ENCODE measurements at places on chromosomes 13 and 19.
A peak's percentile ranks its signal among the peaks of the same experiment; 100 is the strongest.

GRCh38 chr19:33365691-33366090 lies 7.8 kb upstream of the CEBPG start:
- no peak for DNase-seq

GRCh38 chr13:51945149-51945548 lies 66.1 kb downstream of the ATP7B start:
- no peak for DNase-seq

DNA sequence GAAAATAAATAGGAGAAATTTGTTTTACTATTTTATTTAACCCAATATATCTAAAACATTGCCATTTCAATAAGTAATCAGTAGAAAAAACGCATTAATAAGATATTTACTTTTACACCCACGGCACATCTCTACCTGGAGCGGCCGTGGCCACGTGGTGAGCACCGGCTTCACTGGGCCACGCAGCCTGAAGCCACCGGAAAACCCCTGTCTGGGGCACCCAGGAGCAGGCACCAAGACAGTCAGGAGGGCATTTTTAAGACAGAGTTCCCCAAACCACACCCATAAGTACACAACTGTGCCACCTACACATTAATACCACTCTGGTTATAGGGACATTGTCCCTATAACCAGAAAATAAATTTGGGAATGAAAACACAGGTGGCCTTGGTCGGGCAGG lies 80.9 kb downstream of the SPACA7 start:
- no peak for DNase-seq

DNA sequence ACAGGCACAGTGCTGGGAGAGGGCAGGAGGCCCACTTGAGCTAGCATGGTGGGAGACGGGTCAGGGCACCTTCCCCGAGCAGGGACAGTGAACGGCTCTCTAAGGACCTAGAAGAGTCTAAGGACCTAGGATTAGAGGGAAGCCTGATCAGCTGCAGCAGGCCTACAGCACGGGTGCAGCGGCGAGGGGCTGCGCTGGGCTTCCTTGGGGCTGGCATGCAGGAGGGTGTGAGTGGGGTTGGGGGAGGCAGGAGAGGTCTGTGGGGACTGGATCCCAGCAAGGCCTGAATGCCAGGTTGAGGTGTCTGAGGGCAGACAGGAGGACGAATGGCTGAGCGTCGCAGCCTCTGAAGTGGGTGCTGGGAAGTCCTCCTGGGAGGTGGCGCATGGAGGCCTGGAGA lies 3.6 kb downstream of the SCAF1 start:
- DNase-seq: no peak

- no peak for DNase-seq
Observed at GRCh38 chr13:65597839-65598818, 1632.0 kb downstream of the PCDH9 start.

- DNase-seq: no peak
Observed at GRCh38 chr13:111344471-111345191, 24.2 kb downstream of the TEX29 start.

- no peak for DNase-seq
Observed at GRCh38 chr19:6613711-6614110, 22.8 kb upstream of the CD70 start.

GRCh38 chr13:43838909-43839308 lies 40.6 kb downstream of the CCDC122 start:
- DNase-seq: no peak

GRCh38 chr19:5456130-5456840 lies 1.1 kb downstream of the ZNRF4 start:
- DNase-seq: no peak

DNA sequence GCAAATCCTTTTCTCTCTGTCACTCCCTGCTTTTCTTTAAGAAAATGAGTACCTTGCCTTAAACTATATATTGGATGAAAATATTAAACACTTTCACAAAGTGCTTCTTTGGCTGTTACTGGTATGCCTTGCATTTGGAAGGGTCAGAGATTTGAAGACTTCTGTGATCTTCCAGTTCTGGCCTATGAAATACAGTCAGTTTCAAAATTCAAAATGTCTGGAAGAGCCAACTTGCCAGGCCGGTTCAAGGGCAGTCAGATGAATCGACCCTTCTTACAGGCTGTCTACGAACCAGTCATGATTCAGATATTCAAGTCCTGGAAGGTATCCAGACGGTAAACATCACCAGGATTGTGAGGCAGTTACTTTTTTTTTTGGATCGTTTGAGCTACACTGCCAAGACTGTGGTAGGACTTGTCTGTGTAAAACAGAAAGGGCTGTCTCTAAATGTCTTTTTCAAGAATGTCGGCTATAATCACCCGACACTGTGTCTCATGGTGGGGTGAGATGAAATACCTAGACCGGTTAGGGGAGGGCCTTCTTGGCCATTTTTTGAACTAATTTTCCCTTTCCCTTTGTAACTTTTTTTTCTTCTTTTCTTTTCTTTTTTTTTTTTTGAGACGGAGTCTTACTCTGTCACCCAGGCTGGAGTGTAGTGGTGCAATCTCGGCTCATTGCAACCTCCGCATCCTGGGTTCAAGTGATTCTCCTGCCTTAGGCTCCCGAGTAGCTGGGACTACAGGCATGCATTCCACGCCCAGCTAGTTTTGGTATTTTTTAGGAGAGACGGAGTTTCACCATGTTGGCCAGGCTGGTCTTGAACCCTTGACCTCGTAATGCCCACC lies 11.2 kb downstream of the ACTN4 start:
- peak; percentile 98 for DNase-seq

DNA sequence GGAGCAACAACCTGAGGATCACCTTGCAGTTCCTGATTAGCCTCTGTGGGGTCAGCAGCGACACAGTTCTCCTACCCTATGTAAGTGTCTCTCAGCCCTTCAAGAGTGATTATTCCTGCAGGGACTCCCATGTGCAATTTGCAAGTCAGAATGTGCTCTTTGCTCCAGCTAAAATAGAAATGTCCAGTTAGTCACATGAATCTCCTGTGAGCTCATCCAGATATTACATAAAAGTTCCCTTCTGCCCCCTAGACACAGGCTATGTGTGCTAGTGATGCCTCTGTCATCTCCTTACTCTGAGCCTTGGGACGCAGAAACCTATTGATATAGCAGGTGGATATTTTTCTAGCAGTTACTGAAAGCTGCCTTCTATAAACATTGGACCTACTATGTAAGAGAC lies 105.5 kb downstream of the ZAR1L start:
- no peak for DNase-seq

- DNase-seq: no peak
Observed at GRCh38 chr19:6212403-6213265, 67.1 kb downstream of the MLLT1 start.

GRCh38 chr13:39528661-39528980 lies 74.4 kb downstream of the LHFPL6 start:
- no peak for DNase-seq

GRCh38 chr19:28956421-28956820 lies 256.5 kb downstream of the UQCRFS1 start:
- DNase-seq: no peak

DNA sequence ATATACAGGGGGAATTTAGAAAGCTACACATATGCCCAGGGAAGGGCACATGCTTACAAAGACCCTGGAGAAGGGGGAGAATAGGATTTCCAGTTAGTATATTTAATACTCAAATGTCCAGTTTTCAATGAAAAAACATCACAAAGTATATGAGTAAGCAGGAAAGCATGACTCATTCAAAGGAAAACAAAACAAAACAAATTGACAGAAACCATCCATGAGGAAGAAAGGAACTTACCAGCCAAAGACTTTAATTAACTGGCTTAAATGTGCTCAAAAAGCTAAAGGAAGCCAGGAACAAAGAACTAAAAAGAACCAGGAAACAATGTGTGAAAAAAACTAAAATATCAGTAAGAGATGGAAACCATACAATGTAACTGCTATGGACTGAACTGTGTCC lies 716.2 kb upstream of the ARGLU1 start:
- DNase-seq: no peak

DNA sequence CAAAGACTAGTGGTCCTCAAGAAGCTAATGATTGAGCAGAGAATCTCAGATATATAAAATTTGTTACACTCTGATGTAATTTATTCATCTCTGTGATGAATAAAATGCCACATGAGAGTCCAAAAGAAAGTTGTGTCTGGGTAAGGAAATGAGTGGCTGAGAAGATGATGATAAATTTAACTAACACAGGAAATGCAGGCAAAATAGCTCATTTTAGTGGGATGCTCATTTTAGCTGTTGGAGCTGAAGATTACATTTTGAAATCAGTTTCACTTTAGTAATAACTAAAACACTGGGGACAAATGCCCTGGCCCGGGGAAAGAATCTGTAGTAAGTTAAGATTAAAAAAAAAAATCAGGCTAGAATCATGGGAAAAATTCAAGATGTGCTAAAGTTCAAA lies 35.2 kb downstream of the SPRY2 start:
- no peak for DNase-seq

- no peak for DNase-seq
Observed at GRCh38 chr13:77703408-77703807, 5.9 kb downstream of the SLAIN1 start.

- DNase-seq: peak; percentile 79
Observed at GRCh38 chr13:36193151-36193855, 21.1 kb downstream of the SOHLH2 start.

GRCh38 chr13:74767050-74767449 lies 632.8 kb upstream of the KLF12 start:
- DNase-seq: peak; percentile 44

DNA sequence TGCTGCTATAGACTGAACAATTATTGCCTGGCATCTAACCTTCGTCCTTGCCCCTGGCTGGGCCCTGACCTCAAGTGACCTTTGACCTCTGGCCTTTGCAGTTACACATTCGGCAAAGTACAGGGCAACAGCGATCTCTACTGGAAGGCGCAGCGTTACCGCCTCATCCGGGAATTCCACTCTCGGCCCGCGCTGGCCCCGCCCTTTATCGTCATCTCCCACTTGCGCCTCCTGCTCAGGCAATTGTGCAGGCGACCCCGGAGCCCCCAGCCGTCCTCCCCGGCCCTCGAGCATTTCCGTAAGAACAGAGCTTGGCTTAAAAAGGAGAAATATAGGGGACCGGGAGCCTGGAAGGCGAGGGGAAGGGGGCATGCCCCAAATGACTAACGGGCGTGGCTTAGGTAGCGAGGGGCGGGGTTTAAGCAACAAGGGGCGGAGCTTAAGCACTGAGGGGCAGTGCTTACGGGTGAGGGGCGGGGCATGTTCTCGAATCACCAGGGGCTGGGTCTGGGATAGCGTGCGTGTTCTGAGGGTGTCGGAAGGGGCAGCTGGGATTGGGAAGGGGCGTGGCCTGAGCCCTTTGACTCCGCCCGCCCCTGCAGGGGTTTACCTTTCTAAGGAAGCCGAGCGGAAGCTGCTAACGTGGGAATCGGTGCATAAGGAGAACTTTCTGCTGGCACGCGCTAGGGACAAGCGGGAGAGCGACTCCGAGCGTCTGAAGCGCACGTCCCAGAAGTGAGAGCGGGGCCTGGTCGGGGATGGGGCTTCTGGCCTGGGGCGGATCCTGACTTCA lies 52.7 kb downstream of the TRPM4 start:
- DNase-seq: no peak

GRCh38 chr19:7788178-7788932 lies 25.3 kb downstream of the CLEC4M start:
- DNase-seq: no peak

Data from foreskin keratinocyte (primary cell).